ENCODE measurements at places on chromosomes 3 and 15.

DNA sequence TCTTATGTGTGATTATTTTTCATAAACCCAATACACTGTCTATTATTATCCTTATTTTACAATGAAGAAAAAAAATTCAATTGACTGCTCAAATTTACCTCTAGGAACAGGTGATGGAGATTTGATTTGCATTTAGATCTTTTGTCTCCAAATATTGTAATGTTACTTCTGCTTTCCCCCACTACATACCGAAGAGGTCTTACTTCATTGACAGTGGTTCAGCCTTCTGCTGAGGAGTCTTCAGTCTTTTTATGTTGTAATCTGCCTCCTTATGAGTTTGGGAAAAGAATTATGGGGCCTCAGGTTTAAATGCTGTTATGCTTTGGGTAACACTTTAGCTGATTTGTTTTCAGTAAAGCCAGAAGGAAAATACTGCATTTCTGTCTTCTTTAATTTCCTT, 199.5 kb downstream of the LPP start:
- no peak for DNase-seq

DNA sequence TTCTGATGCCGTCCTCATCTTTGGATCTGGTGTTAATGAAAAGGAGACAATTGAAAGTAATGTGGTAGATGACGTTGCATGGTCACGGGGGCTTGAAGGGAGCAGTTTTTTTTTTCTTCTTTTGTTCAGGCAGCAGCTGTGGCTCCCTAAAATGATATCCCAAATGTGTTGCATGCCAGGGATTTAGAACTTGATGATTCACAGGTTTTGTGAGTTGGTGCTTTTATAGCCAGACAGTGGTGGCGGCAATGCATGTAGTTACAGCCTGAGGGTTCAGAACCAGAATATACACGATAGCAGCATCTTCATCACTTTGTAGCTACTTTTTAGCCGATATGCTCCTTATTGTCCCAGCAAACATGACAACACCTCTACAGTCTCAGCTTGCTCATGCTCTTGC, 133.4 kb downstream of the CHST2 start:
- DNase-seq, result no peak

DNA sequence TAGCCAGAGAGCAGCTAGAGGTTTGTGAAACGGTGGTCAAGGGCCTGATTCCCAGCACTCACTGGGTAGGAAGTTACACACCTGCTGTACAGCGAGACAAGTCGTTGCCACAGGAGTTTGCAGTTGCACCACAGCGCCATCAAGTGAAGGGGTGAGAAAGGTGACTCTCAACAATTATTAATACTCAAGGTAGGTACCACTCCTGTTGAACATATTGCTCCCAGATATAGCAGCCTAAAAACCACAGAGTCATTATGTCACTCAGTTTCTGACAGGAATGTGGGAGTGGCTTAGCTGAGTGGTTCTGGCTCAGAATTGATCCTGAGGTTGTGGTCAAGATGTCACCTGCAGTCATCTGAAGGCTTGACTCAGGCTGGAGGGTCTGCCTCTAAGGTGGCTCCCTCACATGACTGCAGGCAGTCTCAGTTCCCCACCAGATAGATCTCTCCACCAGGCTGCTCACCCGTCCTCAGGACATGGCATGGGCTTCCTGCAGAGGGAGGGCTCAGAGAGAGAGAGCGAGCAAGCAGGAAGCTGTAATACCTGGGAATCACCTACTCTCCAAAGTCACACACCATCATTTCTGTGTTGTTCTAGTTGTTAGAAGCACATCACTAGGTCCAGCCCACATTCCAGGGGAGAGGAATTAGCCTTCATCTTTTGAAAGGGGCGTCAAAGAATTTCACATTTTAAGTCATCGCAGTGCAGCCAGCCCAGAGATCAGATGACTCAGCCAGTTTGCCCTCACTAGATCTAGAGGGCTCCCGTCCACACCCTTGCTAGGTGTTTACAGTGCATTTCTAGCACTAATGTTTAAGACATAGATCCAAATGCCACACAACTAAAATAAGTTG, 17.0 kb upstream of the ANO10 start:
- DNase-seq, result no peak

GRCh38 chr3:32502118-32502945, at the start of gene CMTM6:
TSS of gene CMTM6 (minus strand) at chr3:32502852. CDS start at chr3:32502745, 107 bp downstream.
- peak; percentile 61 for DNase-seq

- no peak for DNase-seq
Observed at GRCh38 chr15:77525907-77526594, 105.4 kb downstream of the HMG20A start.

- no peak for DNase-seq
Observed at GRCh38 chr3:38567498-38567897, 71.4 kb downstream of the EXOG start.

- no peak for DNase-seq
Observed at GRCh38 chr3:73511571-73512525, 112.9 kb downstream of the PDZRN3 start.

DNA sequence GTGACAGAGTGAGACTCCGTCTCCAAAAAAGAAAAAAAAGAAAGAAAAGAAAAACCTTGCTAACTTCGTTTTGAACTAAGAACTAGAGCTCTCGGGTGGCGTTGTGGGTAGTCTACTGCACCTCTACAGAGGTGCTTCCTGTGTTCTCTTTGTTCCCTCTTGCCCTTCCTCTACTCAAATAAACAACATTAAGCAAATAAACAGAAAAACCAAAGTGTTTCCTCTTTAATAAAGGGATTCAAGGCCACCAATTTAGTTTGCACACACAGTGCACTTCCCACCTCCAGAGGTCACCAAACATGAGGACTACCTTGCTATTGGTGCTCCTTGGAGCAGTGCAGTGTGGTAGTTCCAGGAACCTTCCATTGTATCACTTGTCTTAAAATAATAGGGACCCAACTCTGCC, 354.2 kb upstream of the TBL1XR1 start:
- no peak for DNase-seq

GRCh38 chr15:62524848-62525247, 359.8 kb upstream of the C2CD4B start:
- DNase-seq, result no peak

Data from KG1 (cell line).